CD4-positive, alpha-beta memory T cell (primary cell): ENCODE measurements at places on chromosomes 12 and 14.

- no peak for DNase-seq
These were observed 47.9 kb downstream of the GALC start for GRCh38 chr14:87944987-87945604.

- no peak for DNase-seq
These were observed 34.5 kb upstream of the PPM1A start for GRCh38 chr14:60214415-60215126.

GRCh38 chr12:111396726-111397445, 8.8 kb upstream of the SH2B3 start:
- peak; percentile 83 for DNase-seq

DNA sequence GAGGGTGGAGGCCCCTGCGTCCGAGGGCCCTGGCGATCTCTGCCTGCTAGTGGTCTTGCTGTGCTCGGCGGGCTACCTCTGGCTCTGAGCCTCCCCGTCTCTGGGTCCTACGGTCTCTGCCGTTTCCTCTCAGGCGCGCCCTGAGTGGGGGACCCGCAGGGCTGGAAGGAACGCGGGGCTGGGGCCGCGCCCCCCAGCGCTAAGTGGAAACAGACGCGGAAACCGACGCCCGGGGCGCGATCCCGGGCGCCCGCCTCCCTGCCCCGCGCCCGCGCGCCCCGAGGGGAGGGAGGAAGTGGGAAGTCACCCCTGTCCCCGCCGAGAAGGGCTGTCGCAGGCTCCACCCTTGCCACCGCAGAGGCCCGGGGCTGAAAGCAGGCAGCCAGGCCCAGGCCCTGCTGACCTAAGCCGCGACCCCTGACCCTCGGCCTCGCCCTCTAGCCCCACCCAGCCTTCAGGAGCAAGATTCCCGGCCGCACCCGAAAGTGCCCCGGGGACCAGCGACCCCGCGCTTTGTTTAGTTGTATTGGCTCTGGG, 831 bp downstream of the CRIP1 start:
- DNase-seq = peak; percentile 84

DNA sequence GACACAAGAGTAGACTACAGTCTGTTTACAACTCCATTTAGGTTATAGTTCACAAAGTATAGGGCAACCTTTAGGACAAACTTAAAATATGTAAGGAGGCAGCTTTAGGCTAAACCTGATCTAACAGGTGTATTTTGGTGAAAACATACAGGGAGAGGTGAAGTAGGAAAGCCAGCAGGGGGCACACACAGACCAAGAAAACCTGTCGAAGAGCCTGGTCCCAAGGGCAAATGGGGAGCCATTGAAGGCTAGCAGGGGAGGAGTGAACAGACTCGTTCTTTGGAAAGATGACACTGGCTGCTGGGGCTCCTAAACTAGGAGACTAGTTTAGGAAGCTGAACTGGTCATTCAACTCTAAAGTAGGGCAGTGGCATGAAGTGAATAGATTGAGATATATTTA, 138.8 kb upstream of the WSCD2 start:
- DNase-seq = peak; percentile 45

- peak; percentile 40 for DNase-seq
These were observed 9.6 kb downstream of the PTPN6 start for GRCh38 chr12:6960593-6961277.

DNA sequence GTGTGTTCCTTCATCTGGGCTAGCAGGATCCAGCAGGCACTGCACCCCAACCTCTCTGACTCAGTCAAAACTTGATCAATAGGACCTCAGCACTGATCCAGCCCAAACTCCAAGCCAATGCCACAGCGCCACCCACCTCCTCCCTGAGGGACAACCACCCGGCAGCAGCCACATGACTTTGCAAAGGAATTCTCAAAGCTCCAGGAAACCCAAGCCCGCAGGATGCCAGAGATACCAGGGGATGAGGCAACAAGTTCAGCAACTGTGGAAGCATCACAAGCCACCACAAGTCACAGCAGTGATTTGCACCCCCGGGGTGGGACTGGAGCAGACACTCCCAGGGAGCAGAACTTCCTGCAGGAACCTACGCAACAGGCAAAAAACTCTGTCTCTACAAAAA, 37.3 kb downstream of the ACTN1 start:
- DNase-seq = no peak
